ENCODE measurements at places on chromosomes 16 and 17. TPM values are rescaled to one million over a fixed set of nuclear protein-coding genes. Genes with fewer than 3 reads are reported as not detected.

GRCh38 chr16:31201582-31202413, 762 bp downstream of the PYCARD start:
- H3K4me1 ChIP-seq, result no peaks in the 10 kb centered on the region
- H3K27me3 ChIP-seq, result no peaks in the 10 kb centered on the region
- no peaks in the 10 kb centered on the region for H3K36me3 ChIP-seq
- no peak for DNase-seq
- peak overlapping the region; percentile 45 for H3K4me3 ChIP-seq
- H3K27ac ChIP-seq, result peak overlapping the region; percentile 62

DNA sequence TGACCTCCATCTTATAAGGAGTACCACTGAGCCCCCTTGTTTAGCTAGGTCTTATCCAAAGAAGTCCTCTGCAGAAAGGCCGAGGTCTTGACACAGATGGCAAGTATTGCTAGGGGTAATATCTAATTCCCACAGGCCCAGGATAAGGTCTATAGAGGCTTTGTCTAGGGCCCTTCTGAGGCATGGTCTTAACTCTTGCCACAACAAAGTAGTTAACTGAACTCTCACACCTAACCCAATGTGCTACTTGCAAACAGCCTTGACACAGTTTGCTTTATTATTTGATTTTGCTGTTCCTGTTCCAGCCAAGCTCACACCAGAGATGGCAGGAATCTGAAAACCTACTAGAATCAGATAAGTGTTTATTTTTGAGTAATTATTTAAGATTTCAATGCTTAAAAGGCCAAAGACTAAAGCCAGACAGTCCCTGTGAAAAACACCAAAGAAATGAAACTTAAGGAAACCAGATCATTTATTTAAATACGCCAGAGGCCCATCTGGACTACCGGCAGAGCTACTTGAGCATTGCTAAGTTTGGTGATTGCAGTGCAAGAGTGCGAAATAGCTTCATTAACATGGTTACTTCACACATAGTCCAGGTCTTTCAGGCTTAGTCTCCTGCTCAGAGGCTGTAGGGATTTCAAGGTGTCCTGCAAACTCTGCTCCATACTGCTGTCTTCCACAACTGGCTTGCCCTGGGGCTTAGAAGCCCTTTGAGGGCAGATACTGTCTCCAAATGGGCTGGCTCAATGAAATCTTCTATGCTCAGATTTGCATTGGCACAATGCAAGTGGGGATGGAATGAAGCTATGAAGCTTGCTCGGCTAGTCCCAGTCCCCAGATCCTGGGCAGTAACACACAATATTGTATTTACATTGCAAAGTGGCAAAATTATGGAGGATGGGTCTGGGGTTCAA, 28.5 kb upstream of the SUPT4H1 start:
- no peaks in the 10 kb centered on the region for H3K4me1 ChIP-seq
- no peak overlapping the region for H3K27ac ChIP-seq
- no peaks in the 10 kb centered on the region for H3K27me3 ChIP-seq
- DNase-seq, result no peak
- H3K36me3 ChIP-seq, result no peaks in the 10 kb centered on the region
- H3K4me3 ChIP-seq, result no peak overlapping the region

NEUROD2 gene
- not detected for total RNA-seq

ZNF19 gene
- 2.5 TPM for total RNA-seq

CACNA1G gene
- total RNA-seq, result 4.3 TPM

DNA sequence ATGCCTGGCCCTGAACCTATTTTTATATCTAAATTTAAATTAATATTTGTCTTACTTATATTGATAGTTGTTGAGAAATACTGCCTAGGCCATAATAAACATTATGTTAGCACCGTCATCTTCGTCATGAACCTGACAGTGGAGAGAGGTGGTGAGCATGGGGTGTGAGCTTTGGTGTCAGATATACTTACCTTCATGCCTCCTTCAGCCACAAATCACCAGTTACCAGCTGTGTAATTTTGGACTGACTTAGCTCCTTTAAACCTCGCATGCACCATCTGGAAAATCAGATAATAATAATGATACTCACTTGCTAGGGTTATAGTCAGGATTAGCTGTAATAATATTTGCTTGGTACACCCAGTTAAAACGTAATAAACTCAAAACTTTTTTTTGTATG, 35.0 kb downstream of the SNX29 start:
- H3K27ac ChIP-seq, result no peak overlapping the region
- H3K27me3 ChIP-seq, result no peaks in the 10 kb centered on the region
- DNase-seq, result no peak
- H3K4me3 ChIP-seq, result no peak overlapping the region

GRCh38 chr16:81544261-81544660, 99.7 kb downstream of the CMIP start:
- peaks cover 28% of the 10 kb centered on the region for H3K4me1 ChIP-seq
- no peak overlapping the region for H3K27ac ChIP-seq
- no peak overlapping the region for H3K4me3 ChIP-seq
- DNase-seq, result no peak

- H3K27me3 ChIP-seq, result no peaks in the 10 kb centered on the region
- no peak overlapping the region for H3K27ac ChIP-seq
- H3K36me3 ChIP-seq, result no peaks in the 10 kb centered on the region
- H3K4me3 ChIP-seq, result peak overlapping the region; percentile 48
These were observed 902 bp downstream of the GHDC start for GRCh38 chr17:42193216-42193968.

GRCh38 chr17:76630151-76630550, 13.4 kb downstream of the ST6GALNAC1 start:
- no peak for DNase-seq
- no peak overlapping the region for H3K27ac ChIP-seq
- H3K27me3 ChIP-seq, result no peaks in the 10 kb centered on the region
- no peaks in the 10 kb centered on the region for H3K4me1 ChIP-seq
- H3K4me3 ChIP-seq, result no peak overlapping the region
- no peaks in the 10 kb centered on the region for H3K36me3 ChIP-seq

DNA sequence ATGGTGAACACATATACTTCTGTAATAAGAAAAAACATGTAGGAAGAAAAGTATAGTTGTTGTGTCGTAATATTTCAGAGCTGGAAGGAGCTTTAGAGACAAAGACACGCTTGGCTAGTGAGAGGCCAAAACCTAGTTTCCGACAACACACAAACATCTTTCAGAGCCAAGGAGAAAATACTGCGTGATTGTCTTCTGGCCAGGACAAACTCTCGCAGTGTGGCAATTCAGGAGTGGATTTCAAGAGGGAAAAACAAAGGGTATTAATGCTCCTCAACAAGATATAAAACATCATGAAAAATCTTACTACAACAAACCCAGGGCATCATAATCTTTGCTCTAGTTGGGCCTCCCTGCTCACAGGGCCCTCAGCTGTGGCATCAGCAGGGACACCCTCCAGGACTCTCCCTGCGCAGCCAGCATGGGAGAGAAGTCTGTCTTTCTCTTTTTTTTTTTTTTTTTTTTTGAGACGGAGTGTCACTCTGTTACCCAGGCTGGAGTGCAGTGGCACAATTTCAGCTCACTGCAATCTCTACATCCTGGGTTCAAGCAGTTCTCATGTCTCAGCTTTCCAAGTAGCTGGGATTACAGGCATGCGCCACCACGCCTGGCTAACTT, 66.4 kb downstream of the CYB5B start:
- H3K4me1 ChIP-seq, result no peaks in the 10 kb centered on the region
- no peaks in the 10 kb centered on the region for H3K27me3 ChIP-seq
- no peak overlapping the region for H3K4me3 ChIP-seq
- no peak for DNase-seq
- H3K36me3 ChIP-seq, result no peaks in the 10 kb centered on the region

DNA sequence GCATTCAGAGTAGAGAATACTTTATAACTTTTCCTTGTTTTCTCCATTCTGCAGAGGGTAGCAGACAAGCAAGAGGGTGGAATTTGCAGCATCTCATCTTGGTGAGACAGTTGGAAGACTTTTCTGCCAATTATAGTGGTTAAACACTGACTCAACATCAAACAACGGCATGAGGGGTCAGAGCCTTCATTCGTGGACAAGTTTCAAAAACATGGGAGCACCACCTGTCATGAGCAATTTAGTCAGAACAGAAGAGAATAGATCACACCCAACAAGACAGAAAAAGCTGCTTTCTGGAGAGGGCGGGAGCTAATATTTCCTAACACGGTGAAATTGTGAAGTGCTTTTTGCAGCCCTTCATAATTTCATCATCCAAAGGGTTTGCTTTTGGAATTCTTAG, 17.9 kb upstream of the ZNF652 start:
- H3K36me3 ChIP-seq, result no peaks in the 10 kb centered on the region
- H3K27me3 ChIP-seq, result no peaks in the 10 kb centered on the region
- no peak for DNase-seq
- no peak overlapping the region for H3K4me3 ChIP-seq
- H3K4me1 ChIP-seq, result no peaks in the 10 kb centered on the region

SEPTIN12 gene
- not detected for total RNA-seq

DNA sequence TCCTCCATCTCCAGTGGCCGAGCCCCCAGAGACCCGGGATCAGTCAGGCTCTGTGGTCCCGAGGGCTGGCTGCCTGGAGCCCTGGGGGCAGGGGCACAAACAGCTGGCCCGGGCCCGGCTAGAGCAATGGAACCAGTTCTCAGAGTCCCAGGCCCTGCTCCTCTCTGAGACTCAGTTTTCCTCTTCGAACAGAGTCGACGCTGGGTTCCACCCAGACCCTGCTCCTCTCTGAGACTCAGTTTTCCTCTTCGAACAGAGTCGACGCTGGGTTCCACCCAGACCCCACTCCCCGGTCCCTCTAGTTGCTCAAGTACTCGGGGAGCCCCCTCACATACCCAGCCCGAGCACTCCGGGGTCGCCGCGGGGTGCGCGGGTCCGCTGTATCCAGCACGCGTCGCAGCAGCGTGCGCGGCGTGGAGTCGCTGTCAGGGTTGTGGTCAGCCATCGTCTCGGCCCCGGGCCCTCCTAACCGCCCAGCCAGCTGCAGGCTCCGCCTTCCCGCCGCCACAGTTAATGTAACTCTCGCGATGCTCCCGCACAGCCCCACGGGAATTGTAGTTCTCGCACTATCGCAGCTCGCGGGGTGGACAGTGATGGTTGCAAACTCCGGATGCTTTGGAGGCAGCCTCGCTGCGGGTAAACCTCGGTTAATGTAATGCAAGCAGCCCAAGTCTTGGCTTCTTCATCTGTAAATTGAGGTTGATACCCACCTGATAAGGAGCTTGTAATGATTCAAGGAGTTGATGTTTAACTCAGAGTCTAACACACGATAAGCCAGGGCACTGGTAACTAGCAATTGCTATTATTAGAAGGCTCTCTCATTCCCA, 8.5 kb upstream of the THAP11 start:
- H3K4me3 ChIP-seq, result peak overlapping the region; percentile 98
- DNase-seq, result peak; percentile 96
- peak overlapping the region; percentile 70 for H3K27ac ChIP-seq
- peaks cover 27% of the 10 kb centered on the region for H3K36me3 ChIP-seq

TRPV3 gene
- total RNA-seq, result 2.8 TPM

DNA sequence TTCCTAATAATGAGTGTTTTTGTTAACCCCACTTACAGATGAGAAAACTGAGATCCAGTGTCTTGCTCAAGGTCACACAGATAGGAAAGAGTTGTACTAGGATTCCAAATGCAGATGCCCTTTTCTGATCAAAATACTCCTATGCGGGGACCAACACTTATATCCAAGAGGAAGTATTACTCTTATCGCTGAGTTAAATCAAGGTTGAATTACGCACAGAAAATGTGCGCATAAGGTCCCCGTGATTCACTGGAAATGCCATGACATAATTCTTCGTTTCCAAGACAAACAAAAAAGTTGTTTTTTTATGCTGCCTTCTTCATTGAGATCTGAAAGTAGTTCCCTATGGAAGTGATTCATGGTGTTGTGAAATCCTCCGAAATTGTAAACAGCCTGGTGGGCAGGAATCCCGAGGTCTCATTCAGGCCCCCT, 463.8 kb upstream of the HSBP1 start:
- DNase-seq, result no peak
- no peaks in the 10 kb centered on the region for H3K36me3 ChIP-seq
